ENCODE measurements at places on chromosomes 7 and 10.

DNA sequence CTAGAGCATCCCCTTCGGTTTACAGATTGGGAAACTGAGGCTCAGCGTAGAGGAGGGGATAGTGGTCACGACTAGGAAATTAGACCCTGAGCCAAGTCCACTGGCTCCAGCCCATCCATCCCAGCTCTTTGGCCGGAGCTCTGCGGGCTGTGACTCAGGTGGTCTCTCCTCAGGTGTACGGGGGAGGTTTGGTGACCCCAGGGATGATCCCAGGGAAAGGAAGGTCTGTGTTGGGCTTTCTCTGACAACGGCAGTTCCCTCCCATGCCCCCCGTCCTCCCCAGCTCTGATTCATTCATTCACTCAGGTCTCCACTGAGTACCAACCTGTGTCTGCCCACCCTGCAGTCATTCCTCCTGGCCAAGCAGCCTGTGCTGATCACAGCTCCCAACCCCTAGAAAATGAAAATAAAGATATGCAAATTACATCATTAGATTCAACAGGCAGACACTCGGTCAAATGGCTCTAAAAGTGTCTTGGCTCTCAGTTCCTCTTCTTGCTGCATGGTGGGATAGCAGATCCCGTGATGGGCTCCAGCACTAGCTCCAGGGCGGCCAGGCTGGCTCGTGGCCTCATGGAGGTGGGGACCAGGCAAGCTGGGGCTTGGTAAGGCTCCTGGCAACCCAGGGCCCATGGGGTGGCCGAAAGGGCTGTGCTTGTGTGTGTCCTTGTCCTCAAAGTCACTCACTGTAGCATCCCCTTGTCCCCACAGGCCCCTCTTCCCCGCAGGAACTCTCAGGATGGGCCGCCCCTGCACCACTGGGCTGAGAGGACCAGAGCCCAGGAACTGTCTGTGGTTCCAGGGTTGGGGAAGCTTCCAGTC lies 37.8 kb downstream of the CLRN3 start:
- DNase-seq: no peak

DNA sequence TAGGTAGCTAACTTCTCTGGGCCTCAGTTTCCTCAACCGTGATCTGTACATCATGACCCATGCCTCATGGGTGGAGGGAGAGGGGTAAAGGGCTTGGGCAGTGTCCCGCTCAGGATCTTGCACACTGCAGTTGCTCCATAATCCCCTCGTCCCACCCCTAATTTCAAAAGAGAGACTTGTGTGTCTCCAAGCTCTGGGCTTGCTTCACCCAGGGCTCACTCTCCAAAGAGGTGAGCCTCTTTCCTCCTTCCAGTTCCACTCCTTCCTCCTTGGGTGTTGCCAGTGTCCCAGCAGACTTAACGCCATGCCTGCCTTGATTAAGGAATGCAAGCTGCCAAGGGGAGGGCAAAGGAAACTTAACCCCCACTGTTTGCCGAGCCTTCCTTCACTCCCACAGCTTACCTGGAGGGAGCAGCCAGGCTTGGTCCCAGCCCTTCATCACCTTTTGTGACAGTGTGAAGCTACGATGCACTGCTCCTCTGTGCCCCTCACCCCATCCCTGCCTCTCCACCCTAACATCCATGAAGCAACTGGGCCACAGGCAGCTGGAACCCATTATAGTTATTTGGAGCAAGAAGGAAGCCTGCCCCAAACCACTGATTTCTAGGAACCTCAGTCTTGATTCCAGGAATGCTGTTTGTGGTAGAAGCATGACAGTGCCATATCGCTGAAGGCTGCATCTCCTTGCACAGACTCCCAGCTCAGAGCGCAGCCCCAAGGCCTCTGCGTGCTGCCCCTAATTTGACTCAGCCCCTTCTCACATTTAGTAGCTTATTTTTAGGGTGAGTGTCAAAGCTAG lies 363.3 kb downstream of the TNS3 start:
- DNase-seq: no peak

- DNase-seq: peak; percentile 91
These were observed 145.6 kb upstream of the ZNF32 start for GRCh38 chr10:43794181-43794815.

- DNase-seq: no peak
These were observed 18.3 kb downstream of the UBE2D1 start for GRCh38 chr10:58352956-58353610.

DNA sequence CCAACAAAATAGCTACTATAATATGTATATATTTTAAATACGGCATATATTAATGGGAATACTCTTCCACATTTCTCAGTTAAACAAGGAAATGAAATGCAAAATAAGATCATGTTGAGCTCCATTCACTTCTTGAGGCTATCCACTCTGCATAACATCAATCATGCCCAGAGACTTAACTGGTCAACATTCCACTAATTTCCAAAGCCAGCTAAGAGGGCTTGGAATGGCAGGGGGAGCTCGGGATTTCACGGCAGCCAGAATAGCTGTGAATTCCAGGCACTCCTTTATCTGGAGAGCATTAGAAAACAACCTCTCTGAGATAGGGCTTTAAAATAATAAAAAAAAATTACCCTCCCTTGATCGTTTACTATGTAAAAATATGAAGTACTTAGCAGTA lies 194.9 kb upstream of the CDCA7L start:
- DNase-seq: no peak

GRCh38 chr7:151014950-151015349 lies 9.3 kb downstream of the ATG9B start:
- DNase-seq: no peak

- DNase-seq: no peak
These were observed 169.0 kb upstream of the PHYHIPL start for GRCh38 chr10:59007307-59008025.
